ENCODE measurements at places on chromosomes 6 and 20.

DNA sequence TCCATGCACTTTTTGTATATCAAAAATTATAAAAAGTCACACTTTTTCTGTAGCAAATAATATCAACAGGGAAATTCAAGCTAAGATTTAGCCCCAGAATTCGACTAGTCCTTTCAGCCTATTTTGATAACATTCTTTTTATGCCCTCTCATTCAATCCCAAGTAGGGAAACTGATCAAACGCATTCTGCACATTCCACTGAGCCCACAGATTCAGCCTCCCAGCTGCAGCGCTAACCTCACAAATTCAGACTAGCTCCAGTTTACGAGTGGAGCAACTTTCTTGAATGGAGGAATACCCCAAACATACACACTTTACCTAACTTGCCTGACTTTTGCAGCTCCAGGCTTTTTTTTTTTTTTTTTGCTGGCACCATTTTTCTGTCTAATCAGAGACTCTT, 70.3 kb upstream of the HEY2 start:
- DNase-seq, result no peak

DNA sequence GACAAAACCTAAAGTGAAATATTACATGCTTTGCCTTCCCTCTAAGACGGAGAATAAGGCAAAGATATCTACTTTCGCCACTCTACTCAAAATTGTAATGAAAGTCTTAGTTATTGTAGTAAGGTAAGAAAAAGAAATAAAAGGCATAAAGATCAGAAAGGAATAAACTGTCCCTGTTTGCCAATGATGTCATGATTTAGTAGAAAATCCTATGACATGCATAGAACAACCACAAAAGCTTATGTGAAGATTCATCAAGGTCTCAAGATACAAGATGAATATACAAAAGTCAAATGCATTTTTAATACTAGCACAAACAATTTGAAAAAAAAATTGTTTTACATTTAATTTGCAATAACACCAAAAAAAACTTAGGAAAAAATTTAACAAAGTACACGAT, 64.0 kb upstream of the FOXQ1 start:
- DNase-seq, result no peak

DNA sequence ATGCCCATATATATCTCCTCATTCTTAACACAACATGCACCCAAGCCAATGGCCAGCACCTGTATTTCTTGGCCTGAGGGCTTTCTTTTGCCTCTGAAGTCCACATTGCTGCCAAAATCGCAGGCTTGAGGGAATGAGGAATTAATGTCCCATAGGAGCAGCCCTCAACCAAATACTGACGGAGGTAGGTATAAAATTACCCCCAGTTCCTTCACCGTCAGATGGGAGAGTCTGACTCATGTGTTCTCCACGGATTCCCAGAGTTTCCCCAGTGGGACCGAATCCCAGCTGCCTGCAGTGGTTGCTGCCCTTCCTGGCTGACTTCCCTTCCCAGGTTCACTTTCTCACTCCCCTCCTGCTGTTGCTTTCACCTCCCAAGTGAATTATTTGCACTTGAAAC, 602.2 kb upstream of the NOX3 start:
- no peak for DNase-seq

- DNase-seq, result no peak
Measured at GRCh38 chr6:109305028-109305427, 77.2 kb downstream of the CD164 start.

DNA sequence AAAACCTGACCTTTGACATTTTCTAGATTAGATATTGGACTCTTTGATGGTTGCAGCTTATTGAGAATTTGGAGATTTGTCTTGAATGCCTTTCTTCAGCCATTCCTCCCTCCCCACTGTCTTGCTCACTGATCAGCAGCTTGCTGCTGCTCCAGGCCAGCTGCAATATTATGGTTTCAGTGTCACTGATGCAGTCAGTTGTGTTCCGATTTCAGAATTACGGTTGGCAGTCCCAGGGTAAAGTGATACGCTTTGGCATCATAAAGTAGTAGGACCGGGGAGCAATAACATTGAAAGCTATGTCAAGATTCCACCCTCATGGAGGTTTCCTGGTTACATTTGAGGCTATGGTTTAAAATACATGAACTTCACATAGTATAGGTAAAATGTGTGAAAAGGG, 152.6 kb downstream of the BCKDHB start:
- DNase-seq, result no peak

DNA sequence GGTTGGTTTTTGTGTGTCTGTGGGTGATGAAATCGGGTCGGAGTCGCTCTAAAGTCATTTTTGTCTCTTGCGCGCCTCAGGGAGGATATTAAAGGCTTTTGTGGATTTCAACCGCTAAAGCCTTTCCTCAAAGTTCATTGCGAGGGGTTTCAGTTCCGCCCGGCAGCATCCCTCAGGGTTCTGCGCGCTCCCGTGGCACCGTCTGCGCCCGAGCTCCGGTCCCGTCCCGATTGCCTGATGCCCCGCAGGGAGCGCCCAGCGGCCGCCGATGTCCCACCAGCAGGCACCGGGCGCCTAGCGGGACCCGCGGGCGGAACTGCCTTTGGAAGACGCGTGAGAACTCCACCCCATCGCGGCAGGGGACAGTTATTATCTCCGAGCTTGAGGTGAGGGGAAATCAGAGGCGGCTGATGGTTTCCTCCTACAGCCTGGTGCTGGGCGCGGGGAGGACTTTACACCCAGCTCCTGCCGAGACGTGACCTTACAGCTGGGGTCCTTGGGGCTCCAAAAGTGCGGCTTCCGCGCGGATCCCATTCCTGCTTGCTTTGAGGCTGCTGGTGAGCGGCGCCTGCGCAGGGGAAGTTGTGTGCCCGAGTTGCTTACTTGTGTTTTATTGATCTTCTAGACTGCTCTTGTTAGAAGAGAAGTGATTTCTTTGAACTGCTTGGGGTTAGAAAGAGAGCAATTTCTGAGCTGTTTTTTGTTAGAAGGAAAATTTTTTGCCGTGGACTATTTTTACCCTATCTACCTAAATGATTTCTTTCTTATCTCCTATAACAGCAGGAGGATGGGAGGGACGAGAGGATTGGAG, 27.1 kb downstream of the ULBP1 start:
- no peak for DNase-seq

GRCh38 chr20:24766143-24766527, 182.9 kb upstream of the CST7 start:
- DNase-seq, result no peak

DNA sequence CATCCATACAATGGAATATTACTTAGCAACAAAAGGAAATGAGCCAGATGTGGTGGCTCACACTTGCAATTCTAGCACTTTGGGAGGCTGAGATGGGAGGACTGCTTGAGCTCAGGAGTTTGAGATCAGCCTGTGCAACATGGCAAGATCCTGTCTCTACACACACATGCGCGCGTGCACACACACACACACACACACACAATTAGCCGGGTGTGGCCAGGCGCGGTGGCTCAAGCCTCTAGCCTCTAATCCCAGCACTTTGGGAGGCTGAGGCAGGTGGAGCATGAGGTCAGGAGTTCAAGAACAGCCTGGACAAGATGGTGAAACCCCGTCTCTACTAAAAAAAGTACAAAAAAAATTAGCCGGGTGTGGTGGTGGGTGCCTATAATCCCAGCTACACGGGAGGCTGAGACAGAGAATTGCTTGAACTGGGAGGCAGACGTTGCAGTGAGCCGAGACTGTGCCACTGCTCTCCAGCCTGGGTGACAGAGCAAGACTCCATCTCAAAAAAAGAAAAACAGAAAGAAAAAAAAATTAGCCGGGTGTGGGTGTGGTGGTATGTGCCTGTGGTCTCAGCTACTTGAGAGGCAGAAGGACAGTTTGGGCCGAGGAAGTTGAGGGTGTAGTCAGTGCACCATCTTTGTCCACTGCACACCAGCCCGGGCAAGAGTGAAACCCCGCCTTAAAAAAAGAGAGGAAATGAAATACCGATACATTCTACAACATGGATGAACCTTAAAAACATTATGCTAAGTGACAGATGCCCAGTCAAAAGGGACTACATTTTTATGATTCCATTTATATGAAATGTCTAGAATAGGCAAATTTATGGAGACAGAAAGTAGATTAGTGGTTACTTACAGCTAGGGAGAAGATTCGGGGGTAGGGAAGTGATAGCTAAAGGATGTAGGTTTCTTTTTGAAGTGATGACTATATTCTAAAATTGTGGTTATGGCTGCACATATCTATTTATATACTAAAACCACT, 52.5 kb downstream of the RBL1 start:
- DNase-seq, result no peak

DNA sequence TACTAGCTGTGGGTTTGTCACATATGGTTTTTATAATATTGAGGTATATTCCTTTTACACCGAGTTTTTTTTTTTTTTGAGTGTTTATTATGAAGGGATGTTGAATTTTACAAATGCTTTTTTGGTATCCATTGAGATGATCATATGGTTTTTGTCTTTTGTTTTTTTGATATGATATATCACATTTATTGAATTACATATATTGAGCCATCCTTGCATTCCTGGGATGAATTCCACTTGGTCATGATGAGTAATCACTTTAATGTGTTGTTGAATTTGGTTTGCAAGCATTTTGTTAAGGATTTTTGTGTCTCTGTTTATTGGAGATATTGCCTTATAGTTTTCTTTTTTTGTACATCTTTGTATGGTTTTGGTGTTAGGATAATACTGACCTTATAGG, 3.3 kb upstream of the ZNF337 start:
- DNase-seq, result no peak

- no peak for DNase-seq
Measured at GRCh38 chr6:42295677-42296076, 78.0 kb upstream of the MRPS10 start.

- no peak for DNase-seq
Measured at GRCh38 chr6:73460056-73460455, 1.5 kb upstream of the MTO1 start.

DNA sequence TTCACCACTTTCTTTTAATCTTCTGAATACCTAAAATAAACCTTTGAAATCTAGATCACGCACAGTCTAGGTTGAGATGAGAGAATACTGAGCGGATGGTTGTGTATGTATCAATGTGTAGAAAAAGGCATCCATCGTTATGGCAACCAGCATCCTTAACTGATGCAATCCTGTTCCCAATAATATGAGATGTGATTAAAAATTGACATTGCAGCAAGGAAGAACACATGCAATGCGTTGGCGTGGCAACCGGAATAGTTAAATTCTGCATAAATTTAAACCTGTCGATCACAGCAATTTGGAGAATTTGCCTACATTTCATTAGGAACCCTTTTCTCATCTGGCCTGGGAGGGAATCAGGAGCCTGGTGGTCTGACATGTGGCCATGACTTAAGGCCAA, 1.3 kb upstream of the L3MBTL1 start:
- DNase-seq, result no peak

- DNase-seq, result peak; percentile 17
Measured at GRCh38 chr6:71468841-71469700, 180.5 kb downstream of the OGFRL1 start.

DNA sequence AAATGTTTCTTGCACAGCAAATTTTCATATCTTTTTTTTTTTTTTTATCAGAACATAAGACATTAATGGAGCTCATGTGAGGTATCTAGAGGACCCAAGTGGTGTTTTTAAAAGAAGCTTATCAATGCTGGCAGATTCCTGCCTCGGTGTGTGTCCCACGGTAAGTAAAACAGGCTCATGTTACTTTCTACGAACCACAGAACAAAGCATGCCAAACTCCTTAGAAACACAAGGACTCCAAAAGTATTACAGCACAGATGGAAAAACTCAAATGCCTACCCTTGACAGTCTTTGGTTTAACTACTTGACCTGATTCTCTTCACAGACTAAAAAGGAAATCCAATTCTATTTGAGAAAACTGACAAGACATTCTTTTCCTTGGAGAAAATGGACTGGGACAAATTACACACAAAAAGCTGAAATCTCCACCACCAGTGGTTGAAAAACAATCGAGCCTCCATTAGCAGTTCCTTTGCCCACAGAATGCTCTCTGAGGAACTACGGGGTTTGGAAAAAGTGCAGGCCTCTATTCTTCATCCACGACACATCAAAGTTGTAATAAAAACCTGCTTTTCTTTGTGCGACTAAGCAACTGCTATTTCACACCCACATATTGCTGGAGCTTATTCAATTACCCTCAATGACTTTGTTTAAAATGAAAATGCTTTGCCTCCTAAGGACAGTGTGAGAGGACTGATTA, 5.4 kb downstream of the METTL24 start:
- no peak for DNase-seq

- no peak for DNase-seq
Measured at GRCh38 chr6:129662406-129662766, 47.6 kb downstream of the ARHGAP18 start.

DNA sequence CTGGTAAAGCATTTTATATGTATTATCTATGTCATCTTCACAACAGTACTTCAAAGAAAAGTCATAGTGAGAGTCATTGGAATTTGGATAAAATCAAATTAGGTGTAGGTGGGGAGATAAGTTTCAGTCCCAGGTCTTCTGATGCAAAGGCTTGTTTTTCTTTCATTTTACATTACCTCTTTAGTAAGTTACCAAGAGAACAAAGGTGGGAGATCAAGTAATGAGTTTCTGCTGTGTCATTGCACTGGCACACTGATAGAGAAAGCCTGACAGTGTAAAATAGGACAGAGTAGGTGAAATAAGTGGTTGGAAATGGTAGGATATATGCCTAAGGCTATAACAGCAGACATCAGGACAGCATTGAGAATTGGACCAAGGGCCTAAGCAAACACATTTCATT, 250.4 kb downstream of the NKAIN2 start:
- DNase-seq, result no peak

- no peak for DNase-seq
Measured at GRCh38 chr6:22296936-22297335, at the start of gene PRL. PRL (minus strand) TSS chr6:22297036; CDS start chr6:22296982, 54 bp downstream.

GRCh38 chr6:52415917-52416628, 4.1 kb upstream of the EFHC1 start:
- DNase-seq, result no peak

DNA sequence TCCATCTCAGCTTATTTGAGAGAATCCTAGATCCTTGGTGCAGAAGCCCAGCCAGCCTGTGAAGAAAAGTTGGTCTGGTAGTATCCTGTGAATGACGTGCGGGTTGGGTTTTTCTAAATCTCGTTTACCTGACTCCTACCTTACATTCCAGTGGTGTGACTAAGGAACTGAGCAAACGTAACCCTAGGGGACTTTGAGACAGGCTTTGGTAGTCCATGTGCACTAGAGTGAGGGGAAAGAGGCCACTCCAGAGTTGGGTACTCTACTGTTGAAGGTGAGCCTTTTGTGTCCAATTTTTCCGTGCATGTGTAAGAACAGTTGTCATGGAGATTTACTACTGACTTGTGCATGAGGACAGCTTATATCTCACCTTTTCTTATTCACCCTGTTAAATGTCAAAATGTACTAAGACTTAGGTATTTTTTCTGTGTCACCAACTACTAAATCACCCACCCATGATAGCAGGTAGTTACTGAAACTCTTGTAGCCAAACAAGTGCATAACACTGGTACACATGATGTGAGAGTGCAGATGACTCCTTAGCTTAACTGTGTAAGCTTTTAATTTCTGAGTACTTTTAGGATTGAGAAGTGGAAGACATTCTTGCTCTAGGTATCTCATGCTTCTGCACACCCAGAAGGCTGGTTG, 26.3 kb upstream of the PLCG1 start:
- DNase-seq, result no peak

Measured in GOT3 (cell line).